ENCODE measurements at places on chromosomes 4 and X.

DNA sequence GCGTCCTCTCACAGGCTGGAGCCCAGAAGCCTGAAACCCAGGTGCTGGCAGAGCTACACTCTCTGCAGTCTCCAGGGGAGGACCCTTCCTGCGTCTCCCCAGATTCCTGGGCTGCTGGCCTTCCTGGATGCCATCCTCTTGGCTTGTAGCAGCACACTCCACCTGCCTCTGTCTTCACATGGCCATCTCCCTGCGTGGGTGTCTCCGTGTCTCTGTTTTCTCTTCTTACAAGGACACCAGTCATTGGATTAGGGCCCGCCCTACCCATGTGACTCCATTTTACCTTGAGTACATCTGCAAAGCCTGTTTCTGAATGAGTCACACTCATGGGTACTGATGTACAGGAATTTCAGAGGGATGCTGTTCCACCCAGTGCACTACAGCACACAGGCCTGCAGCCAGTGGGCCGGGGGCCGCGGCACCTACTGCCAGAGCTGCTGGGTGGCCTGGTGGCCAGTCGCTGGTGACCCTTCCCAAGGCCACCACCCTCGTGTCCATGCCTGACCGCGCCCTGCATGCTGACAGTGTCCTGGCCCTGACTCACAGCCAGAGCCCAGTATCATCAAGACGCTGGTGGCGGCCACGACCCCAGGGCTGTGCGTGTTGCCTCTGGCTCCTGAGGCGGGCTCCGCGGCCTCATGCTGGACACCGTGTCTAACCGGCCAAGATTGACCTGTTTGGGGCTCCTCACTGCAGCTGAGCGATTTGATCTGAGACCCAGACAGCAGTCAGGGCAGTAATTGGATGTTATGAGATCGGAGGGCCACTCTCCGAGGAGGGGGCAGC is 63.6 kb upstream of the NKX1-1 start:
- DNase-seq: no peak

- DNase-seq: no peak
Observed at GRCh38 chr4:24382381-24382780, 202.0 kb downstream of the DHX15 start.

- no peak for DNase-seq
Observed at GRCh38 chrX:45788941-45789348, 588.3 kb upstream of the DIPK2B start.

GRCh38 chrX:9312922-9313867 is 151.7 kb upstream of the TBL1X start:
- DNase-seq: peak; percentile 57

- DNase-seq: no peak
Observed at GRCh38 chrX:116142976-116143375, 27.6 kb upstream of the AGTR2 start.

DNA sequence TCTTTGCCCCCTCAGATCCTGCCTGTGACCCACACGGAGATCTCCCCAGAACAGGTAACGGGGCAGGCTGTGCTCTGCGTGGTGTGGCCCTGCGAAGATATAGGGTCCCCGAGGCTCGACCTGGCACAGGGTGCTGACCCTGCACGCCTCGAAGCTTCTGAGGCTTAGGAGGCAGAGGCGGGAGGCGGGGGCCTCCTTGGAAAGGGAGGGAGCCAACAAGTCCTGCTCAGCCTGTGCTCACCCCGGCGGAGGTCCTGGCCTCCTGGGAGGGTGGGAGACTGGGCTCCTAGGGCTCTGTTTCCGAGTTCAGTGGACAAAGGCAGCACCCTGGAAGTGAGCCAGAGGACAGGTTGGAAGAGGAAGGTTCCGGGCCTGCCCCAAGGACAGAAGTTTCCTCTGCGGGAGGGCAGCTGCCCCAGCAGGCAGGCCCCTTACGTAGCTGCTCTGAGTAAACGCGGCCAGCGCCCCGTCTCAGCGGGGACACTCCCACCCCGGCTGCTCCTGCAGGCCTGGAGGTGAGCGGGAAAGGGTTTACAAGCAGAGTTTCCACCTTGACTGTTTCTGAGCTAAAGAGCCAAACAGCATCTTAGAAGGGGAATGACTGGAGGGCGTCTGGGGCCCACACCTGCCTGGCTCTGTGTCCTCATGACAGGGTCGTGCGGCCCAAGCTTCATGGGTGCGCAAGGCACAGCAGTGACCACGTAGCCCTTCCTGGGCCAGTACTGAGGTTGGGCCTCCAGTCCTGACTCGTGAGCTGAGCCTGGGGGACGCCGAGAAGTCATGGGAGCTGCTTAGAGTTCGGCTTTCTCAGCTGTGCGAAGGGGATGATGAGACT is 16.1 kb downstream of the TMEM175 start:
- DNase-seq: no peak

- no peak for DNase-seq
Observed at GRCh38 chr4:26727844-26728243, 132.8 kb upstream of the STIM2 start.

DNA sequence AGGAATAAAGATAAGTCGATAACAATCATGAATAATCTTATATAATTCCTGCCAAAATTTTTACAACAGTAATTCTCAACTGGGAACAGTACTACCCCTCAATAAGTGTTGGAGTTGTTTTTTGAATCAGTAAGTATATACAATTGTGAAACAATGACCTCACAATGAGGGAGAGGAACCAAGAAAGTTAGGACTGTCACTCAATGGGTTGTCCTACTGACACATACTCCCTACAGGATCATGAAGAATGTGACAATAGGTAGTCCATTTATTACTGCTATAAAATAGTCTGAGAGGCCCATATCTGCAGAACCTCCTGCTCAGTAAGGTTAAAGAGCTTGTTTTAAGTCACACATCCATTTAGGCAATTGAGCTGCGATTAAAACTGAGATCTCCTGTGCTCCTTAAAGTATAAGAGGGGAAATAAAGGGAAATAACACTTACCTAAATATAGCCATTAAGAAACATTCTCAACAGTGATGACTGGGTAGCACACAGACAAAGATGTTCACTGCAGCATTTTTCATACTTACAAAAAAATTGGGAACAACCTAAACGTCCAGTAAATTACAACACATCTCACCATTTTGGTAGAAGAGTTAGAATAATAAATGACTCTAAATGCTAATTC is 26.2 kb downstream of the FBXW7 start:
- DNase-seq: no peak

- DNase-seq: no peak
Observed at GRCh38 chrX:94850811-94851210, 1176.8 kb downstream of the FAM133A start.

- DNase-seq: no peak
Observed at GRCh38 chrX:14936561-14936960, 63.3 kb downstream of the MOSPD2 start.

GRCh38 chr4:102569200-102569599 is 68.0 kb downstream of the NFKB1 start:
- no peak for DNase-seq

DNA sequence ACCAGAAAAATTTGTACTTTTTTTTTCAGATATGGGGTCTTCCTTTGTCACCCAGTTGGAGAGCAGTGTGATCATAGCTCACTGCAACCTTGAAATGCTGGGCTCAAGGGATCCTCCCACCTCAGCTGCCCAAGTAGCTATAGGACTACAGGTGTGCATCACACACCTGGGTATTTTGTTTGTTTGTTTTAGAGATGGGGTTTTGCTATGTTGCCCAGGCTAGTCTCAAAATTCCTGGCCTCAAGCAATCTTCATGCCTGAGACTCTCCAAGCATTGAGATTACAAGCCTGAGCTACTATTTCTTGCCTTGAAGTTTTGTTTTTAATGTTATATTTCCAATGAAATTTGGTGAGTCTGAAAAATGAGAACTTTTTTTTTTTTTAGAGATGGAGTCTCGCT is 847.8 kb downstream of the TRIML1 start:
- no peak for DNase-seq

DNA sequence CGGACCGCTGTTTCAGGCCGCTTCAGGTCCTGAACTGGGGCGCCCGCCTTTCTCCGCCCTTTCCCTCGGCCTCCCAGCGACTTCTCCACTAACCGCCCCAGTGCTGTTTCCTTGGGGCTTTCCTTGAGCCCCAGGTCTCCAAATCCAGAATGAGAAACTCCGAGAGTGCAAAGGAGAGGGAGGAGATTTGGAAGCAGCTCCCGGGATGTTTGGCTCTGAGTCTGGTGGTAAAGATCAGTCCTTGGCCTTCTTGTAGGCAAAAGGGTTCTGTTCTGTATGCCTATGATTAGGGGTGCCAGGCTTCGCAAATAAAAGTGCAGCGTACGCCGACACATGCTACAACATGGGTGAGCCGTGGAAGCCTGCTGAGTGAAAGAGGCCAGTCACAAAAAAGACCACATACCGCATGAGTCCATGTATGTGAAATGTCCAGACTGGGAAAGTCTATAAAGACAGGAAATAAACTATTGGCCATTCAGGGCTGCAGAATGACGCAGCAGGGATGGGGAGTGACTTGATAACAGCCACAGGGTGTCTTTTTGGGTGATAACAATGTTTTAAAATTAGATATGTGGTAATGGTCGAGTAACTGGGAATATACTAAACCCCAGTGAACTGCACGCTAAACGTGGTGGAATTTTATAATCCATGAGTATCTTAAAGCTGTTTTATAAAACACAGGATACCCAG is 99.8 kb downstream of the TRAPPC11 start:
- DNase-seq: no peak

GRCh38 chrX:12802741-12803140 is 11.5 kb downstream of the PRPS2 start:
- no peak for DNase-seq

GRCh38 chrX:100615005-100615404 is 21.6 kb downstream of the TSPAN6 start:
- no peak for DNase-seq

- no peak for DNase-seq
Observed at GRCh38 chr4:146224326-146224966, 10.1 kb downstream of the REELD1 start.

DNA sequence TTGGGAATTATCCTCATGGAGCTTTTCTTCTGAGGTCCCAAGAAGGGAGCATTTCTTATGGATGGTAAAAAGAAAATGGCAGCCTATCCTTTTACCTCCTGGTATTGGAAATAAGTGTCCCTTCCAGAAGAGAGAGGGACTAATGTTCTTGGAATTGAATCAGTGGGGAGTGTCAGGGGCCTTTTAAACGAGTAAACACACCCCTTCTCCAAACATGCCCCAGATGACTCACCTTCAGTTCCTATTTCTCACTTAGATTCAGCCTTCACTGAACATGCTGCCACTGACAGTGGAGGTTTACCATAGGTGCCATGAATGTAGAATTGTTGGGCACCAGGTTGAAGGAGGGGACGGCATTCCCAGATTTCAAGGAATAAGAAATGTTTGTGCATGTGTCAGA is 19.0 kb downstream of the MAGEC2 start:
- no peak for DNase-seq

DNA sequence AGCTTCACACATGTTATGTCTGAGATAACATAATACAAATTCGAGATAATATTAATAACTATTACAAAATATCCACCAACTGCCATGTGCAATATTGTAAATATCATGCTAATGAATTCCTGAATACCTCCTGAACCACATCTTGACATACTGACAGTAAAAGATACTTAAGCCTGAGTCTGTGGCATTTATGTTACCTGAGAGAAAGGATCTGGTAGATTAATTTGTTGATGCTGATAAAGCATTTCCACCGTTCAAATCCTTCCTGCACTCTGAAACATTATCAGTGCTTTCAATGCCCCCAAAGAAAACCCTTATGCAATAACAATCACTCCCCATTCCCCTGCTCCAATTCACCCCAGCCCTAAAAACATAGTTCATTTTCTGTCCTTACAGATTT is 38.8 kb upstream of the ADGRA3 start:
- DNase-seq: no peak

- no peak for DNase-seq
Observed at GRCh38 chr4:69120870-69121269, 24.6 kb downstream of the UGT2B7 start.

DNA sequence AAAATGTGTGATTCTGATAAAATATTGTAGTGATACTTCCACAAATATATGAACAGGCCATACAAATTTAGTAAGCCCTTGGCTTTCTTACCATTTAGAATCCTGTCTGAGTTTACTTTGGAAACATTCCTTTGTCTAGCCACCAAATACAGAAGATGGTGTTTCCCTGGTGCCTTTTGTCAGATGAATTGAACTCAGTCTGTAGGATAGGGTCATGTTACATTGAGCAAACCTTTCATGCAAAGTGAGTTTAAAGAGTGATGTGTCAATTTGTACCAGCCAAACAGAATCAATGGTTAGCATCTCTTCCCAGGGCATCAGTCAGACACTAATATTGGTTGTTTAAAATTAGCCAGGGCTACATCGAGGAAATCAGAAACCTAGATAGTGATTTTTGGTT is 1443.4 kb downstream of the ARAP2 start:
- DNase-seq: no peak

DNA sequence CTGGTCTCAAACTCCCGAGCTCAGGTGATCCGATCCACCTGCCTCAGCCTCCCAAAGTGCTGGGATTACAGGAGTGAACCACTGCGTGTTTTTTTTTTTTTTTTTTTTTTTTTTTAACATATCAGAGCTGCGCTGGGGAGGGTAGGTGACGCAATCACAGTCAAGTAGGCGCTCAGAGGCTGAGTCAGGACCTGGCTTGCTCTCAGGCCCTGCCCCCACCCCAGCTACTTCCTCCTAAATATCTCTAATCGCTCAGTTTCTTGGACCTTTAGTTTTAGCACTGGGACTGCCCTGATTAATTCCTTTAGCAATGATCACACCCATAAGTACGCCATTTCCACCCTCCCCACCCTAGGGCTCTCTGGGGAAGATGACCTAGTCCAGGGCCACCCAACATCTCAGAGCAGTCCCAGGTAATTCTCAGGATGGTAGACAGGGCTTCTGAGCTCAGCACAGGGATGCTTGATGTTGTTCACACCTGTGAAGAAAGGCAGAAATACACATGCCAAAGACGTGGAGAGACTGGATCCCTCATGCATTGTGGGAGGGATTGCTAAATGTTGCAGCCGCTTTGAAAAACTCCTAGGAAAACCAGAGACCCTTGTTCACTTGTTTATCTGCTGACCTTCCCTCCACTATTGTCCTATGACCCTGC is 50.2 kb downstream of the DDX3X start:
- DNase-seq: no peak

- DNase-seq: no peak
Observed at GRCh38 chr4:47271291-47271690, 192.2 kb downstream of the COMMD8 start.

DNA sequence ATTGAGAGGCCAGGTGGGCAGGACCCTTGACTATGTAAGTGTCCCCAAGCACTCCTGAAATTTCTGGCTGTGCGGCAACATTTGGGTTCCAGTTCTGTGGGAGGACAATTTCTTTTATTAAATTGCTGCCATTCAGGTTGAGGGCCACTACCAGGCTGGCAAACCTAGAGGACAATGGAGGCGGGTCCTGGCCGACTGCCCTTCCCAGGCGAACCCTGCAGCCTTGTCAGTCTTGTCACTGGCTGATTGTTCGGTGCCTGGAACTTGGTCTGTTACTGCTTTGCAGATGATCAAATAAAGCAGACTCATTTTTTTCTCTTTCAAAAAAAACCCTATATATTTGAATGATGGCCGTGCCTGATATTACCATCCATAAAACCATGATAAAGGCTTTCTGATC is 6.6 kb upstream of the TMEM128 start:
- no peak for DNase-seq

GRCh38 chrX:108344216-108344615 is 94.0 kb downstream of the COL4A6 start:
- DNase-seq: no peak

GRCh38 chr4:131370846-131371245 is 1778.2 kb upstream of the PCDH10 start:
- DNase-seq: no peak

Measured in stimulated activated CD8-positive, alpha-beta memory T cell treated with anti-CD3 and anti-CD28 coated beads, Interleukin-4, amount 100 ng/mL, for 4 hours (primary cell).